ENCODE measurements at places on chromosomes 1 and 21. TPM values are rescaled to one million over a fixed set of nuclear protein-coding genes. Genes with fewer than 3 reads are reported as not detected.
A peak's percentile ranks its signal among the peaks of the same experiment; 100 is the strongest.

The SLC22A15 gene
- total RNA-seq, result 3.5 TPM

The PAX7 gene
- not detected for total RNA-seq

The CYP4A22 gene
- not detected for total RNA-seq

The F13B gene
- not detected for total RNA-seq

The GSTM4 gene
- total RNA-seq, result 12.2 TPM

The ZNF683 gene
- not detected for total RNA-seq

The LCE1A gene
- total RNA-seq, result not detected

- DNase-seq, result no peak
Observed at GRCh38 chr1:94926126-94926914, 590 bp downstream of the CNN3 start.

- DNase-seq, result no peak
Observed at GRCh38 chr1:60268451-60268850, 194.9 kb upstream of the C1orf87 start.

GRCh38 chr1:58695206-58695605, 4.7 kb downstream of the MYSM1 start:
- DNase-seq, result peak; percentile 14

- peak; percentile 72 for DNase-seq
Observed at GRCh38 chr1:208230668-208231529, 13.3 kb downstream of the PLXNA2 start.

DNA sequence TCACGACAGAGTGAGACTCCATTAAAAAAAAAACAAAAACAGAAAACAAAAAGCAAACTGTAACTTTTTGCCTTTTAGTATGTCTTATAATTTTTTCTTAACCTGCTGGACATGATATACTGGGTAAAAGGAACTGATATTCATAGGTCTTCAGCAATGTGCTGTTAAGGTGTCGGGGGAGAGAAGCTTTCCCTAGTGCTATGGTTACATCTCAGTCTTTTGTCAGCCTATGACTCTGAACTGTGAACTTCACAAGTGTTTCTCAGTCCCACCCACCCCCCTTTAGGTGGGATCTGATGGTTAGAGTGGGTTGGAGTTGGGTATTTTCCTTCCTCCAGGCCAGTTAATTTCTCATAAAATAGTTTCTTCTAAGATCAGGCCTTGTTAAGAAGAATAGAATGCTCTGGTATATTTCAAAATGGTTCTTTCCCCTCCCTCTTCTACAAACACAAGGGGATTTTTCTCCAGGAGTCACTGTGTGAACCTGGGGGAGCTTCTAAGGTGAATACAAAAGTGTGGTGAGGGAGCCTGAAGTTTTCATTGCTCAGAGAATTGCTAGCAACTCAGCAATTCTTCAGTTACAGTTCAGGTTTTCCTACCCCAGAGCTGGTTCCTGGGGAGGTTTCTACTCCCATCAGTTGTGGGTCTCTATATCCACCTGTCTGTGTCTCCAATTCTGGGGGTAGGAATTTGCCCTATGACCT, 16.1 kb upstream of the EDARADD start:
- no peak for DNase-seq

DNA sequence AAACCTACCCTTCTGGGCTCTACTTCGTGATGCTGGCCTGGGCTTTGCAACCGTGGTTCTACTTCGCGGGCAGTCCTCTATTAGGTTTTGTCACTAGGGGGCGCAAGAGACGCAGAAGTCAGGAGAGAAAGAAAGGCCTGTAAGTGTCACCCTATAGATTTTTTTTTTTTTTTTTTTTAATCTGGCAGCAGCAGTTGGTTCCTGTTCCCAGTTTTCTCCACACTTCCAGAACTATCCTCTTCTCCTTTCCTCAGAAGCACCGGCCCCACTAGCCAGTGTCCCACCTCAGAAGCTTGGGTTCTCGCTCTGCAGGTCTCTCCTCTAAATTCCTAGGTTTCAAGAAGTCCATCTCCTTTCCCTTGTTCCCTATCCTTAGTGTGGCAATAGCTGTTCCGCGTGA, 9.1 kb upstream of the LCE2D start:
- DNase-seq, result peak; percentile 5

GRCh38 chr1:200258447-200259375, 151.1 kb downstream of the ZNF281 start:
- DNase-seq, result no peak

- peak; percentile 37 for DNase-seq
Observed at GRCh38 chr1:243597383-243597782, 252.7 kb downstream of the AKT3 start.

- no peak for DNase-seq
Observed at GRCh38 chr21:44709426-44710293, 1.7 kb downstream of the TSPEAR start.

GRCh38 chr1:78759881-78760280, 110.2 kb downstream of the IFI44 start:
- DNase-seq, result no peak

GRCh38 chr1:91148641-91149069, 126.8 kb upstream of the ZNF644 start:
- DNase-seq, result no peak

DNA sequence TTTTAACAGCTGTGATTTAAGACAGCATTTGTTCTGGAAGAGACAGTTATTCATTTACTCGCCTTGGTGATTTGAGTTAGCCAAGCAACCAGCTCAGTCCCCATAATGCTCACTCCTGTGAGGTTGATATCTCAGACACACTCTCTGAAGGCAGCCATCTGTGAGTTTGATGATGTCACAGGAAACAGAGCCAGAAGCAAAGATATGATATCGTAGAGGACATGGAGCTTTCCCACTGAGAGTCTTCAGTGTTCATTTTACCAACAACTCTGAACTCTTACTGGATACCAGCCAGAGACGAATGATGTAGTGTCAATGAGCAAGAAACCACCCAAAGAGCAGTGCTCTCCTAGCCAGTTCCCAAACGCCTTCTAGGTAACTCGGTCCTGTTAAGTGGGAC, 219.4 kb downstream of the SLC35F3 start:
- DNase-seq, result peak; percentile 81

- DNase-seq, result no peak
Observed at GRCh38 chr1:29050166-29050565, 73.5 kb downstream of the TMEM200B start.
